ENCODE measurements at places on chromosomes 6 and 20. TPM values are rescaled to one million over a fixed set of nuclear protein-coding genes. Genes with fewer than 3 reads are reported as not detected.

The LY6G6F gene
- total RNA-seq, result 0.97 TPM

The DSP gene
- 22.8 TPM for total RNA-seq

The DSE gene
- 59.7 TPM for total RNA-seq

The PPP1R16B gene
- total RNA-seq, result 13.0 TPM

The OR2H1 gene
- total RNA-seq, result not detected

The MOG gene
- not detected for total RNA-seq

The TAF4 gene
- total RNA-seq, result 17.6 TPM

The CRISP2 gene
- 0.83 TPM for total RNA-seq

The LPA gene
- 0.30 TPM for total RNA-seq

The DLGAP4 gene
- 59.3 TPM for total RNA-seq

The SLC18B1 gene
- total RNA-seq, result 8.1 TPM

The PHACTR3 gene
- 9.0 TPM for total RNA-seq

The CNR1 gene
- 21.1 TPM for total RNA-seq

The ADTRP gene
- total RNA-seq, result 42.5 TPM

The FAM83C gene
- not detected for total RNA-seq

The GRIK2 gene
- 0.62 TPM for total RNA-seq

The MRPL18 gene
- total RNA-seq, result 47.8 TPM

The MED23 gene
- total RNA-seq, result 28.9 TPM

The WFDC12 gene
- total RNA-seq, result 3.9 TPM

The GTF2H4 gene
- 37.1 TPM for total RNA-seq

The HLA-G gene
- total RNA-seq, result 1.8 TPM

The PDYN gene
- not detected for total RNA-seq

The HLA-DOA gene
- total RNA-seq, result 31.2 TPM

The POPDC3 gene
- 0.80 TPM for total RNA-seq

The TCF21 gene
- 46.5 TPM for total RNA-seq

The FOXA2 gene
- total RNA-seq, result 23.5 TPM

The RCAN2 gene
- 9.0 TPM for total RNA-seq

The ESR1 gene
- total RNA-seq, result 3.7 TPM

The GTSF1L gene
- total RNA-seq, result not detected

The BIRC7 gene
- total RNA-seq, result 15.9 TPM

The IL17F gene
- not detected for total RNA-seq

The PRND gene
- total RNA-seq, result not detected

The FHL5 gene
- 23.7 TPM for total RNA-seq

The HSPA12B gene
- total RNA-seq, result 36.9 TPM

The HSF2 gene
- total RNA-seq, result 11.0 TPM

The ACTR5 gene
- 6.0 TPM for total RNA-seq

The PCSK2 gene
- total RNA-seq, result 38.8 TPM

The NRSN1 gene
- total RNA-seq, result not detected

The VSX1 gene
- not detected for total RNA-seq

The BMP7 gene
- 0.74 TPM for total RNA-seq

The SLPI gene
- 1,714 TPM for total RNA-seq

The RPS6KA2 gene
- total RNA-seq, result 102 TPM

The KIAA0408 gene
- 55.1 TPM for total RNA-seq

The CLPSL2 gene
- not detected for total RNA-seq

The BPIFA3 gene
- not detected for total RNA-seq

The LY6G5C gene
- total RNA-seq, result 2.9 TPM

The RTN4IP1 gene
- total RNA-seq, result 4.1 TPM

The DTNBP1 gene
- total RNA-seq, result 25.9 TPM

The PLN gene
- total RNA-seq, result 7.5 TPM

The COL12A1 gene
- total RNA-seq, result 36.6 TPM

The TOX2 gene
- total RNA-seq, result 16.3 TPM

The C6orf52 gene
- 1.3 TPM for total RNA-seq

The TRIM15 gene
- not detected for total RNA-seq

The LINC00237 gene
- total RNA-seq, result not detected

The SYCP2L gene
- total RNA-seq, result 1.0 TPM

The RAD21L1 gene
- not detected for total RNA-seq

The LTB gene
- total RNA-seq, result 10.0 TPM

The ENPP5 gene
- total RNA-seq, result 11.4 TPM

The TBXT gene
- not detected for total RNA-seq
